NCI-H510A (cell line): ENCODE measurements at places on chromosomes 16 and 17.
A peak's percentile ranks its signal among the peaks of the same experiment; 100 is the strongest.

GRCh38 chr17:58432806-58433573 is 15.7 kb upstream of the RNF43 start:
- DNase-seq, result no peak

GRCh38 chr17:68600067-68600930 is 868 bp downstream of the FAM20A start:
- peak; percentile 6 for DNase-seq

DNA sequence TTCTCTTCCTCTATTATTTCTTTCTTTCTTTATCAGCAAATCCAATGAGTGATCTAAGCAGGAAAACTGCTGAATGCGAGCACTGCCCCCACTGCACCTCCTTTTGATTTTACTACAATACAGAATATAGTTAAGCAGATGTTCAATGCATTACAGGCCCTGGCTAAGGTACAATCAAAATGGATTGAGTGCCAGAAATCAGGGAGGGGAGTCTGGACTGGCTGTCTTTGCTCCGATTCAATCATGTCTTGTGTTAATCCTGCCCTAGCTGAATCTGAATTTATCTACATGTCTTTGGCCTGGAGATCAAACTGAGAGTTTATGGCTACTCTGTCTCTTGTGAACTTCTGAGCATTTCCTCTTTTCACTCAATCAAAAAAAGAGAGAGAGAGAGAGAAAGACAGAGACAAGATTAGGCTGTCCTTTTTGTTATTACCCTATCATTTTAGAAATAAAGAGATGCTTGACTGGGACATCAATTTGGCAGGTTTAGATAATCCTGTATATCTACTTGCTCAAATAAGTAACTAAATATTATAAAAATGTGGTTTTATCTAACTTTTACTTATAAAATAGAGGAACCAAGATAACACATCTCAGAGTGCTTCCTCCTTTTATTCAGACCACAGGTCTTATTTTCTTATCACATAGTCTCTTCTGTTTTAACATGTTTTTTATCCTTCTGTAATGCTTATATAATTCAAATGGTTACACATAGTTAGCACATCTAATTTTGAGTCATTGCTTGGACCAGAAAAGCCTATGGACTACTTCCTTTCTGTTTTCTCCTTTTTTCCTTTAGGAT is 656.2 kb downstream of the KCNJ2 start:
- no peak for DNase-seq

- DNase-seq, result no peak
These were observed 12.4 kb downstream of the BCAR1 start for GRCh38 chr16:75238853-75239541.
